ENCODE measurements at places on chromosomes 4 and X. TPM values are rescaled to one million over a fixed set of nuclear protein-coding genes. Genes with fewer than 3 reads are reported as not detected.

The CXCL1 gene
- not detected for total RNA-seq

The ZNF518B gene
- total RNA-seq = 13.0 TPM

The BTC gene
- not detected for total RNA-seq

The WWC2 gene
- total RNA-seq = 11.9 TPM

The FBXW7 gene
- total RNA-seq = 45.2 TPM

The CNKSR2 gene
- total RNA-seq = not detected

The SASH3 gene
- total RNA-seq = not detected

The CBR4 gene
- 5.8 TPM for total RNA-seq

The MEPE gene
- not detected for total RNA-seq

The GAGE12J gene
- total RNA-seq = not detected

The WNK3 gene
- total RNA-seq = 5.2 TPM

The RNF212 gene
- total RNA-seq = not detected

The HSFX1 gene
- total RNA-seq = 0.71 TPM

The KLF8 gene
- not detected for total RNA-seq
